ENCODE measurements at places on chromosomes 12 and 14. TPM values are rescaled to one million over a fixed set of nuclear protein-coding genes. Genes with fewer than 3 reads are reported as not detected.
A peak's percentile ranks its signal among the peaks of the same experiment; 100 is the strongest.

DNA sequence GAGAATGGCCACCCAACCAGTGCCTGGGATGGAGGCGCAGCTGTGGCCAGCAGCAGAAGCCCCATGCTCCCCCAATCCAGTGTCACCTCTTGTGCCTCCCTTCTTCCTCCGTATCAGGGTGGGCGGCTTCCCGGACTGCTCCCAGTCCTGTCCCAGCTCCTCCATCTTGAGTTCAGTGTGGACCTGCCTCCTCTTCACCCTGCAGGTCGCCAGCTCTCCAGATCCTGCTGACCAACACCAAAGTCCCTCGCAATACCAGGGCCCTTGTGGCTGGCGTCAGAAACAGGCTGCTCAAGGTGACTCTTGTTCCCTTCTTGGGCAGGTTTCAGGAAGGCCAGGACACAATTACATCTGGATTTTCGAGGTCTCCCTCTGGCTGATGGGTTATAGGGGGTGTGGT is 17.0 kb downstream of the MVK start:
- DNase-seq = no peak

KRT79 gene
- not detected for total RNA-seq

DNA sequence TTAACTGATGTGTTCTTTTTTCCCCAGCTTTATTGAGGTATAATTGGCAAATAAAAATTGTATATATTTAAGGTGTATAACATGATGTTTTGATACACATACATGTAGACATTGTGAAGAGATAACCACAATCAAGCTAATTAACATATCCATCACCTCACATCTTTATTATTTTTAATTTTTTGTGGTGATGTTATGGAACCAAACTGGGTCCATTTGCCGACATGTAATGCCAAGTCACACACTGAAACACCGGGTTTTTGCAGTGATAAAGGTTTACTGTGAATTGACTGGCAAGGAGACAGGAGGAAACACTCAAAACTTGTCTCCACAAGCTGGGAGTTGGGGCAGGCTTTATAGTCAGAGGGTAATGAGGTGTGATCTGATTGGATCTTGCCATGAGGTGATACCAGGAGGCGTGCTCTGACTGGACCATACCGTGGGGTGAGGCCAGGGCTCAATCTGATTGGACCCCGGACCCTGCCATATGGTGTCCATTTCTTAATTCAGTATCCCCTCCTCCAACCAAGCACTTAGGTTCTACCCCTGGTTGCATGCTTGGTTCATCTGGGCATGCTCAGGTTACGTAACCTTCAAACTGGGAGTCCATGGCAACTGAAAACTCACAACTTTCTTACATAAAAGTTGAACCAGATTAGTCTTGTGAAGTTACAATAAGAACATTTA is 11.8 kb upstream of the WSCD2 start:
- no peak for DNase-seq

GRCh38 chr12:114213055-114213581 is 192.8 kb downstream of the TBX5 start:
- no peak for DNase-seq

GRCh38 chr12:60489071-60489470 is 893.2 kb downstream of the SLC16A7 start:
- DNase-seq = no peak

DNA sequence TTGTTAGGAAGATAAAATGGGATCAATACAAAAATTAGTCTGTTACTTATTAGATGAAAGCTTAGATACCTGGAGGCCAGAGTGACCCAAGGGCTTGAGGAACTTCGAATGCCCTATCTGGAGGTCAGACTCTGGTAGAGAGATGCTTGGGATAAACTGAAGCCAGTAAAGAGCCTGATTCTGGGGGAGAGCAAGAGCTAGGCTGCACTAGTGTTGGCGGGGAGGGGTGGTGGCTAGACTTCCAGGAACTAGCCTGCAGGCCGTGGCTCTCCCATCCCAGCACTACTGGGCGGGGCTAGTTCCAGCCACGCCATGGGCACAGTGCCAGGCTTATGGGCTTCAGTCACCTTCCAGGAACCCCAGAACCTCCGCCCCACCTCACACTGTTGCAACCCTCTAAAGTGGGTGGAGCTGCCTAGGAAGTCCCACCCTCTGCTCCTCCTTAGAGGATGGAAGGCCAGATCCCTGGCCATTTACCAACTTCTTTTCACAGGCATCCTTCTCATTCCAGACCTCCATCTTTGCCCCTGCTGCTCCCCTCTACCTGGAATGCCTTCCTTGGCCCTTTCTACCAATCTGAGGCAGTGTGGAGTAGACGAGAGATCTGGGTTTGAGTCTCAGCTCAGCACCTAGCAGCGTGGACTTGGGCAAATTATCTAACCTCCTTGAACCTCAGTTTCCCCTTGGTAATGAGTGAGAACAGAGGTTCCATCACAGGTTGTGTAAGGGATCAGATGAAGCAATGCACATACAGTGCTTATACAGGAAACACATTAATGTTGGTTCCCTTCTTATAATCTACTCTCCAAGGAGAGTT is 6.3 kb upstream of the NFE2 start:
- no peak for DNase-seq

DNA sequence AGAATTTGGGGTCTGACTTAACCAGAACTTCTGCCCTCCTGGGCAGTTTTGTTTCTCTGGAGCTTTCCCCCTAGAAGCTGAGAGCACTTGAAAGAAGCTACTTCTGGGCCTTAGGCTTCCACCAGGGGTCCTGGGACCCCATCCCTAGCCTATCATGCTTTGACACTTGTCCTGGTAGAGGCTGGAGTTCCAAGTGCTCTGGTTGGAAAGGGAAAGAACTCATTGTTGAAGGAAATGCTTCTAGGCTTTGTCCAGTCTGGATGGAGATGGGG is 1.4 kb upstream of the COL2A1 start:
- DNase-seq = no peak

SLCO1C1 gene
- total RNA-seq = not detected

KRT3 gene
- not detected for total RNA-seq

PTCSC3 gene
- total RNA-seq = not detected

DNA sequence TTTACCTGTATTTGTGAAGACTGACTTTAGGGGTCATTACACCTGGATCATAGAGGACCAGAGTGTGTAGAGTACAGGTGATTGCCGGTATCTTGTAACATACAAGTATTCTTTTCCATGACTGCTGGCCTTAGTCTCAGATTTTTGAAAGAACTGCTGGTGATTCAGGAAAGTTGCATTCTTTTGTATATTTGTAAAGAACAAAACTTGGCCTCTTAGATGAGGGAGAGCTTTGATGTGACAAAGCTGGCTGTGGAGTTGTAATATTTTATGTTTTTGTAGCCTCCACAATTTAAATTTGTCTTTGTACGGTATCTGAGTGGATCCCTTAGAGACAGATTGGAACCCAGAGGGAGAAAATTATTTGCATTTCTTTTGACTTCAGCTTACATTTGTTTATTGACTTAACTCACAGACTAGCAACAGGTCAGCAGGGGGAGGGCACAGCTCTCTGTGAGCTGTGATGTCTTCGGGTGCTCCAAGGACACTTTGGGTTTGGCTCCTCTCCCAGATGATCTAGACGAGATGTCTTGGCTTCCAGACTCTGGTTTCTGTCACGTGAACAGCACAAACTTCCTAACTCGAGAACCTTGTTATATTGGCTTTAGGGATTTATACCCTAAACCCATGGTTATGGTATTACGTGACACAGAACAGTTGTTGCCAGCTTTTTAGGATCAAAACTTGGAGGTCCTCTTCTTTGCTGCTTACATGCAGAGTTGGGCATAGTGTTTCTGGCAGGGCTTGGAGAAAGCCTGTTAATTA is 65.9 kb downstream of the DAAM1 start:
- DNase-seq = no peak

DNA sequence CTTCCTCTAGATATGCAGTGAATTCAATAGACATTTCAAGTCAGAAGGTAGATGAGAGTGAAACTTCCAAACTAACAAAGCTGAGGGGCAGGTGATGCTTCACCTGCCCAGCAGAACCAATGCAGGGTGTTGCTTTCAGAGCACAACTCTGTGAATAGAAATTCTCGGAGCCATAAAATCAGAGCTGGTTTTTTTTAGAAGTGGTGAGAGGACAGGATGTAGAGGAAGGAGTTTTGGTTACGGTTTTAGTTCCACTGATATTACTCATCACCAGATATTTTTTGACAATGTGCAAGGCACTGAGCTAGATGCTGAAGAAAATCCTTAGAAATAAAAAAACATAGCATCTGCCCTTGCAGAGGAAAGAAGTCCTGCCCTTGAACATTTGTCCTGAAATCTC is 62.2 kb downstream of the BMP4 start:
- no peak for DNase-seq

BBOF1 gene
- 3.4 TPM for total RNA-seq

RTN1 gene
- total RNA-seq = not detected

GRCh38 chr12:25903603-25904245 is 54.8 kb upstream of the RASSF8 start:
- DNase-seq = no peak

GRCh38 chr14:21099596-21099985 is 1.1 kb upstream of the ZNF219 start:
- DNase-seq = no peak

GRCh38 chr14:63275611-63276010 is 43.1 kb downstream of the GPHB5 start:
- DNase-seq = no peak

RAD9B gene
- 1.7 TPM for total RNA-seq

- DNase-seq = no peak
Measured at GRCh38 chr14:102630881-102631280, 38.4 kb downstream of the RCOR1 start.

GRCh38 chr12:12718853-12719252 is 1.7 kb downstream of the CDKN1B start:
- DNase-seq = no peak

GRCh38 chr12:52226446-52226845 is 6.6 kb upstream of the KRT7 start:
- DNase-seq = no peak

- DNase-seq = no peak
Measured at GRCh38 chr12:131491916-131492490, 218.9 kb upstream of the SFSWAP start.

- no peak for DNase-seq
Measured at GRCh38 chr12:13379531-13380188, 183.1 kb downstream of the EMP1 start.

GRCh38 chr14:103905842-103906456 is 22.3 kb upstream of the TDRD9 start:
- no peak for DNase-seq

DNA sequence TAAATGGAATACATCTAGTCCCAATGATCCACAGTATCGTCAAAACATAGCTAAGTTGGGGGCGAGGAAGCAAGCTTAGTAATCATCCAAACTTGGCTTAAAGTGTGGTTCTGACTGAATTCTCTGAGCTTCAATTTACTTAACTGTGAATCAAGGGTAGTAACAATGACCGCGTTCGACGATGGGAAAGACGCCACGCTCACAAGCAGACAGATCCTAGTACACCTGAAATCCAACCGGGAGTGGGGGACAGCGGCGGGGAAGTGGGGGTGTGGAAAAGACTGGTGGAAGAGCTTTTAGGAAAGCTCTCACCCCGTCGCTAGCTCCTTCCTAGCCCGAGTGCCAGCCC is 433 bp downstream of the COX16 start:
- no peak for DNase-seq

- peak; percentile 60 for DNase-seq
Measured at GRCh38 chr14:75247286-75247922, 31.2 kb upstream of the FOS start.

DNA sequence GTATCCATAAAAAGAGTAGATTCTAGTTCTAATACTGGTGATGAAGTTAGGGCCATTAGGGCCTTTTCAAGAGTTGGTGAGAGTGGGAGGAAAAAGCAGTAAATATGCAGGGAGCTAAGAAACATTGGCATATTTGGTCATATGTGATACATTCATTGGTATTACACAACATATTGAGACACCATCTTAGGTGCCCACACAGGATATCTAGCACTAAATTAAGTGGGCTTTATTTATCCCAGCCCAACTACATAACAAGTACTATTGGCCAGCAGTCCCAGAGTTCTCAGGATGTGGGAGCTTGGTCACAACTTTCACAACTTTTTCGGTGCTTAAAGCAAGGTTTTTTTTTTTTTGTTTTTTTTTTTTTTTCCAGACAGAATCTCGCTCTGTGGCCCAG is 2.0 kb upstream of the ING4 start:
- DNase-seq = no peak

DNA sequence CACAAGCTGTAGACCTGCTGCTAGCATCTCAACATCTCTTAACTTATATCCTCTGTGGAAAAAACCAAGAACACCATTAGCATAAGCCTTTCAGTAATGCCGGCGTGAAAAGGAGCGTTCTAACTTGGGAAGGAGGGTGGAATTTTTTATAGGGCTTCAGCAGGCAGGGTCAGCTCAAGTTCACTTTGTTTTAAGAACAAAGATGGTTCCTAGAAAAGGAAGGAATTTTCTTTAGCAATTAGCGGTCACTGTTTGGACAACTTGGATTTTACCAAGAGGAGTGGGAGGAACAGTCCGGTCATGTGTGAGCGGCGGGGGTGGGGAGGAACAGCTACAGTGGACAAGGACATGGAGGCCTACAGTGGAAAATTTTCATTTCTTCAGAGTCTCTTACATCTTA is 35.9 kb downstream of the BBS10 start:
- no peak for DNase-seq

DNA sequence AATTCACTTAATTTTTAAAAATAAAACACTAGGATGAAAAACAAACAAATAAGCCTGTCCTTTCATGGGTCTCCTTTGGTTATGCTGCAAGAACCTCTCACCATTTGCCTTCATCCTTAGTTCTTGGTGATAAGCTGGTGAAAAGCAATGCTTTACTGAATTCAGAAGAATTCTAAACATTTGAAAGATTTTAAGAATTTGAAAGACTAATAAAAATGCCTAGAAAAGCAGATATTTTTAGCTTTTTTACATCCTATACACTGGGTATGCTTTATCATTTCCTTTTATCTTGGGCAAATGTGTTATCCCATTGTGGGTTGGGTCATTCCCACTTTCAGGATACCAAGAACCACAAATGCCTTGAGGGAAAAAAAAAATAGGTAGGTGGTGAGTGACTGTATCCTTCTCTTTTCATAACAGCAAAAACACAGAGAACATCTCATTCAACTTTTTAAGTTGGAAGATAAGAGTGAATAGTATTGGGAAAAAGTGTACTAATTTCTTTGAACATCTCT is 197.1 kb upstream of the ABCD2 start:
- DNase-seq = no peak

GRCh38 chr14:86766469-86766868 is 1226.5 kb downstream of the GALC start:
- no peak for DNase-seq

NCOR2 gene
- total RNA-seq = 144 TPM

- DNase-seq = no peak
Measured at GRCh38 chr14:103127356-103127755, 4.1 kb downstream of the TNFAIP2 start.

DNA sequence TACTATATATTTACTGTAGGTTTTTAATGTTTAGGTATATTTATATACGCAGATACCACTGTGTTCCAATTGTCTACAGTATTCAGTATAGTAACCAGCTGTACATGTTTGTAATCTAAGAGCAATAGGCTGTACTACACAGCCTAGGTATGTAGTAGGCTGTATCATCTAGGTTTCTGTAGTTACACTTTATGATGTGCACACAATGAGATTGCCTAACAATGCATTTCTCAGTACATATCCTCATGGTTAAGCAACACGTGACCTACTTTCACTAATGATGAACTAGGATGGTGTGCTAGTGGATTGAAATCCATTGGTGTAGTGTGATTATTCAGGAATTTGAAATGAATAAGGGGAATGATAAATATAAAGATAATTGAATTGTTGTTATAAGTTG is 77.7 kb downstream of the ETNK1 start:
- no peak for DNase-seq

Data from B cell (primary cell).